ENCODE measurements at places on chromosomes 16 and 17. TPM values are rescaled to one million over a fixed set of nuclear protein-coding genes. Genes with fewer than 3 reads are reported as not detected.

DNA sequence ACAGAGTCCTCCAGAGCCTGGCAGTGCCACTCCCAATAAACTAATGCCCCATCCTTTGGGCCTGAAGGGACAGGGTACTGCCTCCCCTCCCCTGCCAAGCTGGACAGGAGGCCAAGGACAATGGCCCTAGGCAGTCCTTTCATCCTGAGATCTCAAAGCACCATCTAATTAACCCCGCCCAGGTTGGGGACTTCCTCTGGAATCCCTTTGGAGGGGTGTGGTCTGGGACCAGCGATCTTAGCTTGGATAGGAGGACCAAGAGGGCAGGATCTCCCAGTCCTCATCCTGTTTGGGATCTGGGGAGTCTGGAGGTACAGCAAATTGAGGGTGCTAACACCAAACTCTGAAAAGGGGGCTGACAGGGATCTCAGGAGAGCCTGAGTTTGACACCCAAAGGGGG lies 18.2 kb upstream of the SP6 start:
- DNase-seq: no peak

GRCh38 chr17:46026166-46027047 lies 27.4 kb downstream of the STH start:
- no peak for DNase-seq

WDR81 gene
- 10.2 TPM for polyA plus RNA-seq

DNA sequence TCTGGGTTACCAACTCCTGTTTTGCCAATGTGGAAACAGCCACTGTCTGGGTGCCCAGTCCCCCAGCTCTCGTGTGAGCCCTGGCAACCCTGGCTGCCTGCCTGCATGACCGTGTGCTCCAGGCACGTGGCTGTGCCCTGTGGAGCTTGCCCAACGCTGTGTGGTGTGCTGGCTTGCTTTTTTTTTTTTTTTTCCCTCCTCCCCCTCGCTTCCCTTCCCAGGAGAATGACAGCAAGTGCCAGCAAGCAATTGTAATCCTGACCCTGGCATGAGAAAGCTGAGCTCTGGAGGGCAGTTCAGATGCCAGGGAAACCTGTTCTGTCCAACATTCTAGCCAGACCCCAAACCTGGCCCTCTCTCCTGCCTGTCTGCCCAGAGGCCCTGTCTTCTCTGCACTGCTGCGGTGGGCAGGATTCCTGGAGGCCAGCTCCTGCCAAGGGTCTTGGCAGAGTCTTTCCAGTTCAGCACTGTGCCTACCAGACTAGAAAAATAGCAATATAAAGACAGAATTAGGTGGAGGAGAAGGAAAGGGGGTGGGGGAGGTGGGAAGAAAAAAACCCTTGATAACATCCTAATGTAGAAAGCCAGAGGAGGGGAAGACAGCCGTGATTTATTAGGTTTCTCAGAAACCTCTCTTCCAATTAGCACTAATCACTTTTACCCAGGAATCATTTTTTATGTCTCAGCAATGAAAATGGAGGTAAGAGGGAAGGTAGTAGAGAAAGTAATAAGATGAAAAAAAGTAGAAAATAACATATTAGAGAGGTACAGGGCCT lies 9.0 kb downstream of the HLF start:
- DNase-seq: peak; percentile 88

- peak; percentile 89 for DNase-seq
Observed at GRCh38 chr17:43878260-43879175, 28.8 kb downstream of the MPP2 start.

DNA sequence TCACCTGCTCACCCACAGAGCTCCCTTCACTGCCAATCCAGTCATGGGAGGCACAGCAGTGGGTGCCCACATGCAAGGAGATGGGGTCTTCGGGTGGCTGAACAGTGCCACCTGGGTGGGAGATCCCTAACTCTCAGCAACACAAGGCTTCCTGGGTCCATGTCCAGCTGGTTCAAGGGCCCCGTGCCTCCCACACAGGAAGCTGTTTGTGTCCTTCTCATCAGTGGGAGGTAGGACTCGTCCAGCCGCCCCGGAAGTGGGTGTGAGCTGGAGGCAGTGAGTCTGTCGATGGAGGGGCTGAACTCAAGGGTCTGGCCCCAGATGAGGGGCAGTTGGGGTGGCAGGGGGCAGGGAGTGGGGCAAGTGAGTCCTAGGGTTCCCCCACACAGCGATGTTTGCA lies 1.6 kb downstream of the FBXL16 start:
- no peak for DNase-seq

GRCh38 chr16:49773534-49774475 lies 82.1 kb downstream of the ZNF423 start:
- DNase-seq: no peak

GRCh38 chr17:37506678-37507077 lies 17.0 kb downstream of the DUSP14 start:
- no peak for DNase-seq

DNA sequence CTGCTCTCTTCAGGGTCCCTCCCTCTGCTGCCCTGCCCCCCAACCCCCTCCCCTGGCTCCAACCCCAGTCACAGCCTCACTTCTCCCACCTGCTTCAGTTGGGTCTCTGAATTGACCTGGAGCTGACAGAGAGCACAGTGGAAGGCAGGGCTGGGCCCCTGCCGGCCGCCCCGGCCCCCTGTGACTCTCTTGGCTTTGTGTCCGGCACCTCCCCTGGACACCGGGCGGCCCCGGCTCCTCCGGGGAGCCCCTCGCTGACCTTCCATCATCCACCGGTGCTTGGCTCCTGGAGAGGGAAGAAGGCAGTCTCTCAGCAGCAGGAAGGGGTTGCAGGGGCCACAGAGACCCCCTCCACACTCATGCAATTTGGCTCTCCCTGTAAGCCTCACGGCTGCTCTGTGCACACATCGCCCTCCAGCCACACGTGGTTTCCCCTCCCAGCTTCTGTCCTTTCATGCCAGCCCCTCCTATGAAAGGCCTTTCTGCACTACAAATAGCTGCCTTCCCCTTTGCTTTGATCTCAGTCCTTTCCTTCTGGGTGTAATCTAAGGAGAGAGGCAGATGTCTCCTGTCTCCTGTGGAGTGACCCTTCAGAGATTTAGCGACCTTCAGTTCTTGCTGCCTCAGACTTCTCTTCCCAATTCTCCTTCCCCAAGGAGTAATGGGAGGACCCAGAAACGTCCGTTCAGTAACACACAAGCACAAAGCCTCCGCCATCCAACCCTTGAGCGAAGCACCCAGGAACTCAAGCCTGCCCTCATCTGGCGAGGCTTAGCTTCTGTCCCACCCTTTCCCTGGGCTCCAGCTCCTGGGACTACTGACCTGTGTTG lies 8.3 kb downstream of the NKIRAS2 start:
- DNase-seq: no peak

- peak; percentile 8 for DNase-seq
Observed at GRCh38 chr16:10581507-10581906, 1.1 kb upstream of the EMP2 start.

GRCh38 chr17:67121316-67121891 lies 77.0 kb downstream of the CACNG1 start:
- no peak for DNase-seq

DNA sequence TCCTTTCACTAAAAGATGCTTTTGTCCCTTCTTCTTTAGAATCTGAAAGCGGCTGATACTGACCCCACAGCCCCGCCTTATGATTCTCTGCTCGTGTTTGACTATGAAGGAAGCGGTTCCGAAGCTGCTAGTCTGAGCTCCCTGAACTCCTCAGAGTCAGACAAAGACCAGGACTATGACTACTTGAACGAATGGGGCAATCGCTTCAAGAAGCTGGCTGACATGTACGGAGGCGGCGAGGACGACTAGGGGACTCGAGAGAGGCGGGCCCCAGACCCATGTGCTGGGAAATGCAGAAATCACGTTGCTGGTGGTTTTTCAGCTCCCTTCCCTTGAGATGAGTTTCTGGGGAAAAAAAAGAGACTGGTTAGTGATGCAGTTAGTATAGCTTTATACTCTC lies 10.1 kb upstream of the TANGO6 start:
- DNase-seq: no peak

DNA sequence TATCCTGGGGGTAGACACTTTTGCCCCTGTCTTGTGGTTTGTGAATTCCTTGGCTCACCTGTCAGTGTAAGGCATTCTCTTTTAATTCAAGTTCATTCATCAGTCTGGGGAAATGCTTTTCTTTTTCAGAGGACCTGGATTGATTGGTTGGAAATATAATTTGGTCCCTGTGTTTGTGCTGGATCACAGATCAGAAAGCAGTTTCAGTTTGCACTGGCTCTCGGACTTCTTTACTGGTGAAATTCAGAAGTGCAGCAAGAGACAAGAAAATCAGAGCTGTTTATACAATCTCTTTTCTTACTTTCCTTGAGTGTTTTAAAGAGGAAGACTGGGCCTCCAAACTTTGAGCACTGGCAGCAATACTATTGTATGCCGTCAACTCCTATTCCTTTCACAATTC lies 161.8 kb upstream of the KCNJ16 start:
- no peak for DNase-seq

DNA sequence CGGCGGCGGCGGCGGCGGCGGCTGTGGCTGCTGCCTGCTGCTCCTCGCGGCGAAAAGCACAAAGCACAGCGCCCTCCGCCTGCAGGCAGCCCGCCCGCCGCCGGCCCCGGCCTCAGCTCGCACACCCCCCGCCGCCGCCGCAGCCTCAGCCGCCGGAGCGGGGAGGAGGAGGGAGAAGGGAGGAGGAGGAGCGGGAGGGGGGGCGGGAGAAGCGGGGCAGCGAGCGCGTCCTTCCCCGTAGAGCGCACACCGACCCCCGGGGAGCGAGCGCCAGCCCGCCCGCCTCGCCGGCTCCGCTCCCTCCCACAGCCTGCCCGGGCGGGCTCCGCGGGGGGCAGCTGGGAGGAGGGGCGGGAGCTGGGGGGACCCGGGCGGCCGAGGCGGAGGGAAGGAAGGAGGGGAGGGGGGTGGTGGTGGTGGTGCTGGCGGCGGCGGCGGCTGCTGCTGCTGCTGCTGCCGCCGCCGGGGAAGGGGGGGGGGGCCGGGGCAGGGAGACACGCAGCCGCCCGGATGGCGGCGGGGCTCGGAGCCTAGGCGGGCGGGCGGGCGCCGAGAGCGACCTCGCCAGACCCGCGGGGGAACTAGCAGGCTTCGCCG lies at the start of gene UBTF:
Gene UBTF, minus strand, starts transcription at position 60 of the 597 bp plus-strand sequence. CDS start 1,446 bp downstream, outside the sequence.
- DNase-seq: peak; percentile 92

DNA sequence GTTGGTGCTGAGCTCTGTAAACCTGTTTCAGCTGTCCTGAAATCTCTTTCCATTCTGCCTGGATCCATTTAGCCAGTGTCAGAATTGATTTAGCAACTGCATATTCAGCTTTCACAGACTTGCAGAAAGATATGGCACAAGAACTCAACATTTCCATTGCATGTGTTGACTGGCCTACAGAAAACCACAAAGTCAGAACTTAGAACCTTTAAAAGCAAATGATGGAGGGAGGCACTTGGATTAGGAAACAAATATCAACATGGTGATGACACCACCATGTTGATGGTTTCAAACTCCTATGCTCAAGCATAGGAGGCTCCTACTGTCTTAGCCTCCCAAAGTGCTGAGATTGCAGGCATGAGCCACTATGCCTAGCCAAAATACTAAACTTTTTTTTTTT lies 52.3 kb upstream of the ARL6IP1 start:
- no peak for DNase-seq

HIGD1B gene
- 10.3 TPM for polyA plus RNA-seq

GRCh38 chr17:73617501-73617900 lies 26.7 kb downstream of the SDK2 start:
- no peak for DNase-seq

MYH11 gene
- 110 TPM for polyA plus RNA-seq

DNA sequence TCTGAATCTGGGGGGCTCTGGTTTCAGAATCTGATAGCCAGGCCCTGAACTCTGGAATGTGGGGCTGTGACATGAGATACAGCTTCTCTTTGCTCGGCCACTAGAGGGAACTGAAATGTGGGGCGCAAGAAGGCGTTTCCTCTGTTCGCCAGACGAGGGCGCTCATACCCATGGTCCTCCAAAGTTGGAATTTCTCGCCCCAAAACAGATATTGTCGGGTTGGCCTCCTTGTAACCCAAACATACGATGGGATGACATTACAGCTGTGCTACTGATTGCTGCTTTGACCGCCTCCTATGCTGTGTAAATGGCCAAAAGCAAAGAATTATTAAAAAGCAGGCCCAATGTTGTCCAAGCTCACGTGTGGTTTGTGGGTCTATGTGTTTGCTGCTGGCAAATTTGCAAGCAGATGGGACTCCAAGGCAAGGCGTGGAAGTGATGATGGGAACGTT lies 13.1 kb upstream of the MSI2 start:
- DNase-seq: peak; percentile 51

ARL5C gene
- polyA plus RNA-seq: not detected

- peak; percentile 98 for DNase-seq
Observed at GRCh38 chr17:4986951-4987766, at the start of gene CAMTA2. Gene CAMTA2 (minus strand): TSS chr17:4987675. CDS start chr17:4986222, 1,453 bp downstream.

DNA sequence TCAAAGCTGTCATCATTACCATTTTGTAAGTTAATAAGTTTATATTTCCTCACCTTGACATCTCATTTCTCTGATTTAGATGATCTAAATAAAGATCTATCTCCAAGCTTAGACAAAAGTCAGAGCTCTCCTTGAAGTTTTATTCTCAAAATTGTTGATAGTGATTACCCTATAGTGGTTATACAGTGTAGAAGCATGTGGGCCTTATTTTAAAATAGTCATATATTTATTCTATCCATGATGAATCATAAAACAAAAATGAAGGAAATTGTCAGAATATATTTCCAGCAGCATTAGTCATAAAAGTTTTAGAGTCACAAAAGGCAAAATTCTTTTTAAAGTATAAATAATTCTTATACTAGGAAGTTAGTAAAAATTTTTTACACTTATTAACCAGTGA lies 49.0 kb downstream of the RHOT1 start:
- no peak for DNase-seq

- DNase-seq: peak; percentile 85
Observed at GRCh38 chr16:2339521-2340484, 725 bp downstream of the ABCA3 start.

- DNase-seq: no peak
Observed at GRCh38 chr16:10625595-10626357, 45.4 kb upstream of the EMP2 start.

ENDOV gene
- 7.8 TPM for polyA plus RNA-seq

SPPL2C gene
- not detected for polyA plus RNA-seq

DNA sequence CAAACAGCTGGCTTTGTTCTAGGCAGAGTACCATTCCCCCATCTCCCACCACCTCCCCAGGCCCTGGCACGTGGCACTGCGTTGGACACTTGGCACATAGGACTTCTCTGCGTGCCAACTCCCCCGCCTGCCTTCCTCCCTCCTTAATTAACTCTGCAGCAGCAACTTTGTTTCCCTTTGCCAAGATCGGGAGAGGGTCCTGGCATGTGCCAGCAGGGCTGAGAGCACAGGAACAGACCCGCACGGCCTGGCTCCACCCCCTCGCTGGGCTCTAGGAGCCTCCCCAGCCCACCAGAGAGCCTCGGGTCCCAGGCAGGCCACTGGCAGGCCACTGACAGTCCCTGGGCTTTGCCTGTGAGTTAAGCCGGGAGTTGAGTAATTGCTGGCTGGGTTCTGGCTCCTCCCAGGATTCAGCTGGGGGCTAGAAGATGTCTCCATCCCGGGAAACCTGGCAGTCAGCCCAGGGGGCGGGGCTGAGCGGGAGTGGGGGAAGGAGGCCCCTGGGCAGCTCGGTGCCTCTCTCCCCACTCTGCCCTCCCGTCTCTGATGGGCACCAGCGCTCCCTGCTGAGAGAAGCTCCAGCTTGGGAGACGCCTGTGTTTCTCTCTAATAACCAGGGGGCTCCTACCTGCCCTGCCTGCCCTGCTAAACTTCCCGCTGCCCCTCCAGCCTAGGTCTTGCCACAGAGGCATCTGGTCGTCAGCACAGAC lies 224.0 kb upstream of the TNRC6C start:
- peak; percentile 94 for DNase-seq

- no peak for DNase-seq
Observed at GRCh38 chr17:75514919-75515495, 330 bp downstream of the CASKIN2 start.

SLFN12L gene
- polyA plus RNA-seq: 0.36 TPM

Data from right cardiac atrium (tissue), 5 donors.